Activated CD4-positive, alpha-beta T cell treated with anti-CD3 and anti-CD28 coated beads, Interleukin-2, Interleukin-4, amounts not matched to agents 100 ng/mL and 50 ng/mL, durations not matched to agents 16 hours and 8 hours (primary cell): ENCODE measurements at places on chromosomes 5 and 9.

DNA sequence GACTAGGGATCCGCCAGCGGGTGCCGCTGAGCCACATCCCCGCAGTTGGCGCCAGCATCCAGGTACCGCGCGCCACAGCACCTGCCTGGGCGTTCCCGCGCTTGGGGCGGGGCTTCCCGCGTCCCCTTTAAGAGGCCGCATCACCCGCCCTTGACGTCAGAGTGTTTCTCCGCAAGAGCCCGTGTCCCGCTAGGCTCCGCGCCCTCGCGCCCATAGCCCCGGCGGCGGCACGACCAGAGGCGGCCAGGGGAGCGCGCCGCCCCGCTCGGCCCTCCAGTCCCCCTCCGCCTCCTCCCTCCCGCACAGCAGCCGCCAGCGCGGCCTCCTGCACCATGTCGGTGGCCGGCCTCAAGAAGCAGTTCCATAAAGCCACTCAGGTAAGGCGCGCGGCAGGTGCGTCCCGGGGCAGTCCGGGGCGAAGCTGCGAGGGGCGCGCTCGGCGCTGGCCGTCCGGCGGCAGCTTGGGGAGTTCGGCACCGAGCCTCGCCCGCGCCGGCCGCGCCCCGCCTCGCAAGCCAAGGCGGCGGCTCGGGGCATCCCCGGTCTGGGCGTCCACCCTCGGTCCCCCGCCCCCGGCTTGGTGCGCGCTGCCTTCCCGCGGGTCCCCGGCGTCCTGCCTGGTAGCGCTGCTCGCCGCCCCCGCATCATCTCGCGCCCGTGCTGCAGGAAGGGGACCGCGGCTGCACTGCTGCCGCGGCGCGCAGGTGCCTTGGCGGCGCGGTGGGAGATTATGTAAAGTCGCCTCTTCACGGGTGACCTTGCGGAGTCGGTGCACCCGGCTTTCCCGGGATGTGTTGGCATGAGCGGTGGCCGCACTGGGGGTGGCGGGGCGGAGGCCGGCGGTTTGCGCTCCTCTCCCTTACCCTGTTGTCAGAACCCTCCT, at the start of gene SH3GL2:
SH3GL2 (plus strand) TSS at position 156 of the 883 bp plus-strand sequence.
- DNase-seq = no peak

DNA sequence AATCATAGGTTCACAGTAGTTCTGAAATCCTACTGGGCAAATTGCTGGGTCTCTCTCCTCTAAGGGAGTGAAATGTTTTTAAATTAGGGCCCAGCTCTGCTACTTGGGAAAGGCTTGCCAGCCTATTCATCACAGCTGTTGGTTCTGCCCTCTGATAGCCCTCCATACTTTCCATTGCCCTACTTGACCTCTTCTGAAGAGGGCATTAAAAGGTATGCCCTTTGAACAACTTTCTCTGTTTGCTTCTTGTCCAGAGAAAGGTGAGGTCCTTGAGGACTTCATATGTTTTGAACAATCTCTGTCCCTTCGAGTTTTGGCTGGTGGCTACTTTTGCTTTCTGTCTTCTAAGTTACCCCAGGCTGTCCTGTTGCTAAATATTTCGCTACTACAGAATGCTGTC, 62.3 kb upstream of the JAK2 start:
- DNase-seq = no peak

- DNase-seq = no peak
Measured at GRCh38 chr9:93820667-93821306, 134.4 kb downstream of the BARX1 start.

GRCh38 chr9:88734527-88734926, 199.5 kb downstream of the NXNL2 start:
- DNase-seq = no peak

DNA sequence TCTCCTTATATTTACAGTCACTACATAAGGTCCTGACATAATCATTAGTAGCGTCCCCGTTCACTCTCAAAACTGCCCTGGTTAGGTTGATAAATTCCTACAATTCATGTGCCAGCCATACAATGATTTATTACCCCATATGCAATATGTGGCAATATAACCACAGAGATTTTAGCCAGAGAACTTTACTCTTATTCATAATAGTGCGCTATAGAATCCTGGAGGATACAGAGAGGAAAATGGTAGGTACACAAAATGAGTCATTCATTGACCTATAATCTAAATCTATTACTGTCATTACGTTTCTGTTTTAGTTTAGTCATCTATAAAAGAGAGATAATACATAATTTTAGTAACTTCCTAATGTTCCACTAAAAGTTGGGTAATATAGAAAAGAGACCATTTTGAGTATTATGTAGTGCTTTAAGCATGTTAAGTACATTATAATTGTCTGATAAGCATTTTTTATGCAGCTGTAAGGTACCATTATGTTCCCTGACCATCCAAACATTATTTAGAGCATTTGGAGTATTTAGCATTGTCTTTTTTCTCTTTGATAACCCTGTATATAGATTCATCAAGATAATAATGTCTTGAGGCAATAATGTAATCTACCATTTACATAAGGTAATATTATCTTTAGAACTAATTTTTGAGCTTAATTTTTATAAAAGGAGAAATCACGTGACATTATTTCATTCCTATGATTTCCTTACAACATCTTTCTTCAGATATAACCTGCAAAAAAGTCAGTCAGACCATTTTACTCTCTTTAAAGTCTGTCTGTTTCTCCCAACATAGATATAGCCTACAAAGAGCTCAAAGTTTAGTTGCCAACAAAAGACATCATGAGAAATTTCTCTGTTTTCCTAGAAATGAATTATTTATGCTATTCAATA, 655.5 kb upstream of the ZNF608 start:
- no peak for DNase-seq

GRCh38 chr9:17003576-17004240, 131.1 kb upstream of the CNTLN start:
- DNase-seq = no peak
